Thoracic aorta (tissue), 2 donors: ENCODE measurements at places on chromosomes 12 and 14. TPM values are rescaled to one million over a fixed set of nuclear protein-coding genes. Genes with fewer than 3 reads are reported as not detected.

The OR4N2 gene
- total RNA-seq = not detected

The KCNA5 gene
- total RNA-seq = 91.7 TPM

The LMBR1L gene
- total RNA-seq = 93.4 TPM

The KRT82 gene
- not detected for total RNA-seq

- no peak for DNase-seq
Observed at GRCh38 chr12:106149096-106149784, 10.5 kb upstream of the NUAK1 start.

- DNase-seq = no peak
Observed at GRCh38 chr14:69693801-69694729, 72.9 kb upstream of the SRSF5 start.

DNA sequence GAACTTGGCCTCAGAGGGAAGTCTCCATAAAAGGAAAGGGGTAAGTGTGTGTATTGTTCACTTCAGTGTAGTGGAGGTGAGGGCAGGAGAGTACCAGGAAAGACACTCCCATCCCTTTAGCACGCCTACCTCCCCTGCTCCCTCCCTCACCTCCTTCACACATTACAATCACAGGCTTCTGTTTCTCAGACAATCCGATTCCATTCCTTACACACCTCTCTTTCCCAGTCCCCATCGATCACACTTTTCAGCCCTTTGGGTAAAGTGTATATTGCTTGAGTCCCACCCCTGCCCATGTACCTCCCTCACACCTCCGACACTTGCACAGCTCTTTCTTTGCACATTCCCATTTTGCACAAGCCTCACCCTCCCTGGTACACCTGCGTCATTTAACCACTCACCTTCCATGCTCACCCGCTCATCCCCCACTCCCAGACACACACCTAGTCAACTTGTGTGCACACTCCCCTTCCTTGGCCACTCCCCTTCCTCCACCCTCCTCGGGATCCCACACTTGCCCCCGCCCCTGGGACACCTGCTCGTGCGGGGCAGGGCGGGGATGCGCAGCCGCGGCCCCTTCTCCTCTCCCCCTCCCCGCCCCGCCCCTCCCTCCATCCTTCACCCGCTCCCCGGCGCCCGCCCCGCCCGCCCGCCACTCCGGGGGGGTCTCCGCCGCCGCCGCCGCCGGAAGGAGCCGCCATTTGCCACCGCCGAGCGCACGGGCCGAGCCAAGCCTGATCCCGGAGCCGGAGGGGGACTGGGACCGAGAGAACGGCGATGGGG lies at the start of gene MARCHF9:
Gene MARCHF9, plus strand, starts transcription at position 693 of the 783 bp plus-strand sequence. CDS start 426 bp downstream, outside the sequence.
- no peak for DNase-seq

GRCh38 chr12:97805146-97805545 lies 342.5 kb downstream of the RMST start:
- no peak for DNase-seq

- no peak for DNase-seq
Observed at GRCh38 chr14:33918256-33918655, 32.6 kb downstream of the EGLN3 start.

- DNase-seq = no peak
Observed at GRCh38 chr12:114209861-114210260, 196.1 kb downstream of the TBX5 start.

- no peak for DNase-seq
Observed at GRCh38 chr12:3694673-3695072, 58.2 kb downstream of the CRACR2A start.

GRCh38 chr14:91153360-91153759 lies 39.5 kb downstream of the DGLUCY start:
- no peak for DNase-seq

GRCh38 chr12:66405395-66405794 lies 103.1 kb downstream of the HELB start:
- DNase-seq = no peak

- no peak for DNase-seq
Observed at GRCh38 chr12:52228931-52229330, 4.1 kb upstream of the KRT7 start.

GRCh38 chr14:62304257-62304656 lies 542.0 kb downstream of the SNAPC1 start:
- DNase-seq = no peak

DNA sequence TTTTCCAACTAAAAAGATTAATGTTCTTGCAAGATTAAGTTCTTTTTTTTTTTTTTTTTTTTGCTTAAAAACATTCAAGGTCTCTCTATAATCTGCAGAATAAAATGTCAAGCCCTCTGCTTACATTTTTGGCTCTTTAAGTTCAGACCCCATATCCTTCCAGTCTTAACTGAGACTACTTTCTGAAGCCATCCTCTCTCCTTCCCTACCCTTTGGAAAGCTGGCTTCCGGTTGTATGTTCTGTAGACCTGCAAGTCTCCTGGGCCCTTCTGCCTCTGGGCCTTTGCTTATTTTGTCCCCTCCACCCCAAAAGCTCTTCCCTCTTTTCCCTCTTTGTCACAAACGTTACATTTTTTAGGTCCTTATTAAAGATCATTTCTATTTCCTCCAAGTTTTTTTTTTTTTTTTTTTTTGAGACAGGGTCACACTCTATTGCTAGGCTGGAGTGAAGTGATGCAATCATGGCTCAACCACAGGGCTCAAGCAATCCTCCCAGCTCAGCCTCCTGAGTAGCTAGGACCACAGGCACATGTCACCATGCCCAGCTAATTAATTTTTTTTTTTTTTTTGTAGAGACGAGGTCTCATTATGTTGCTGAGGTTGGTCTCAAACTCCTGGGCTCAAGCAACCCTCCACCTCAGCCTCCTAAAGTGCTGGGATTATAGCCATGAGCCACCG lies 46.5 kb downstream of the PTPRB start:
- DNase-seq = no peak

GRCh38 chr14:64421166-64421565 lies 33.0 kb downstream of the MTHFD1 start:
- DNase-seq = no peak

DNA sequence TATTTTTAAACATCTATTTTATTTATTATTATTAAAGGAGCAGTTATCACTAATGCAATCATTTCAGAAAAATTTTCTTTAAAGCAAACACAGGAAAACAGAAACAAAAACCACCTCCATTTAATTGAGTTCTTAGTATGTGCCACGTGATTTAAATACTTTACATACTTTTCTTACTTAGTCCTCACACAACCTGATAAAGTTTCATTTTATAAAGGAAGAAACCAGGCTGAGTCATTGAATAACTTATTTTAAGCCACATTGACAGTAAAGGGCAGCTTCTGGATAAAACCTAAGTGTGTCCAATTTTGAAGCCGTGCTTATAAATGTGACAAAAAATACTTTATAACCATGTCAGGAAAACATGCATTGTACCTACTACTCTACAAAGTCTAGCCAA lies 57.1 kb upstream of the PCED1B start:
- DNase-seq = no peak

DNA sequence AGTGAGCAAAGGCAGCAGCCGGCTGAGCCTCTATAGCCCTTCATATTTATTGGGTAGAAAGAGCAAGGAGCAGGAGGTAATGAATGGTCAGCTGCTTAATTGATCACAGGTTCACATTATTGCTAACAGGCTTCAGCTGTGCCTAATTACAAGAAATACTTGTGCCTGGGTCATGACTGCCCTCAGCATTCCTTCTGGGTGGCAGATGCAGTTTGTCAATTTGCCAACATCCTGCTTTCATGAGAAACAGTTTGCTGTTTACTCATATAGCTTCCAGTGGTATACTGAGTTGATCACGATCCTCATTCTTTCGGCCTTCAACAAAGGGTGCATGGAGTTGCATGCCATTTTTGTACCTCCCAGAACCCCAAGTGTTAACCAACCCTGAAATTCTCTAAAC lies 81.0 kb upstream of the PLEKHG7 start:
- no peak for DNase-seq

- DNase-seq = no peak
Observed at GRCh38 chr14:62189698-62190097, 427.5 kb downstream of the SNAPC1 start.

- no peak for DNase-seq
Observed at GRCh38 chr12:30970559-30971197, 44.1 kb downstream of the TSPAN11 start.

DNA sequence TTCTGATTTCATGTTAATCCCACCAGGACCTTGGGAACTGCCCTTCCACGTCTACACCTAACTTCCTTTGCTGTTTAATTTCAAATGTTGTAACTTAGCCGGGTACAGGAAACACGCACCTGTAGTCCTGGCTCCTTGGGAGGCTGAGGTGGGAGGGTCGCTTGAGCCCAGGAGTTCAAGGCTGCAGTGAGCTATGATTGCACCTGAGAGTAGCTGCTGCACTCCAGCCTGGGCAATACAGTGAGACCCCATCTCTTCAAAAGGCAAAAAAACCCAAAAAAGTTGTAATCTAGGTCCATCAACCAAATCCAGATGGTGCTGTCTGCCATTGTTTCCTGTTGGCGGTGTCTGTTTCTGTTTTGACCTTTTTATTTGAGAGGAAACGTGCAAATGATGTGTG lies 14.5 kb downstream of the BCL7A start:
- DNase-seq = no peak

GRCh38 chr12:121926874-121927706 lies 8.7 kb downstream of the CFAP251 start:
- no peak for DNase-seq

DNA sequence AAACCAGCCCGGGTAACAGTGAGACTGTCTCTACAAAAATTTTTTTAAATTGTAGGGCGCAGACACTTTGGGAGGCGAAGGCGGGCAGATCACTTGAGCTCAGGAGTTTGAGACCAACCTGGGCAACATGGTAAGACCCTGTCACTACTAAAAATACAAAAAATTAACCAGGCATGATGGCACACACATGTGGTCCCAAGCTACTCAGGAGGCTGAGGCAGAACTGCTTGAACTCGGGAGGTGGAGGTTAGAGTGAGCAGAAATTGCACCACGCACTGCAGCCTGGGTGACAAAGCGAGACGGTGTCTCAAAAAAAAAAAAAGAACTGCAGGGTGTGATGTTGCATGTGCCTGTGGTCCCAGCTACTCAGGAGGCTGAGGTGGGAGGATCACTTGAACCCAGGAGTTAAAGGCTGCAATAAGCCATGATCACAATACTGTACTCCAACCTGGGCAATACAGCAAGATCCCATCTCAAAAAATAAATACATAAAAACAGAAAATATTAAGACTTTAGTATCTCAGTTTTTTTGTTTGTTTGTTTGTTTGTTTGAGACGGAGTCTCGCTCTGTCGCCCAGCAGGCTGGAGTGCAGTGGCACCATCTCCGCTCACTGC lies 16.9 kb downstream of the ATXN2 start:
- DNase-seq = no peak

DNA sequence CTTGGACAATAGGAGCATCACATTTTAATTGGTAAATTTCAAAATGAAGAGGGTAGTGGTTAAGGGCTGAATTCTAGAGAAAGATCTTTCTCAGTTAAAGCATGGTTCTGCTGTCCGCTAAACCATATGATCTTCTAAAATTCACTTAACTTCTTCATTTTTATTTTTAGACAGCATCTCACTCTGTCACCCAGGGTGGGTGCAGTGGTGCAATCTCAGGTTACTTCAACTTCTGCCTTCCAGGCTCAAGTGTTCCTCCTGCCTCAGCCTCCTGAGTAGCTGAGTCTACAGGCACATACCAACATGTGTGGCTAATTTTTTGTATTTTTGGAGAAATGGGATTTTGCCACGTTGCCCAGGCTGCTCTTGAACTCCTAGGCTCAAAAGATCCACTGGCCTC lies 226.7 kb upstream of the ABCD2 start:
- DNase-seq = no peak

GRCh38 chr14:104639885-104640548 lies 35.4 kb upstream of the TMEM179 start:
- DNase-seq = no peak

- DNase-seq = no peak
Observed at GRCh38 chr12:68042212-68042699, 53.0 kb downstream of the IFNG-AS1 start.

DNA sequence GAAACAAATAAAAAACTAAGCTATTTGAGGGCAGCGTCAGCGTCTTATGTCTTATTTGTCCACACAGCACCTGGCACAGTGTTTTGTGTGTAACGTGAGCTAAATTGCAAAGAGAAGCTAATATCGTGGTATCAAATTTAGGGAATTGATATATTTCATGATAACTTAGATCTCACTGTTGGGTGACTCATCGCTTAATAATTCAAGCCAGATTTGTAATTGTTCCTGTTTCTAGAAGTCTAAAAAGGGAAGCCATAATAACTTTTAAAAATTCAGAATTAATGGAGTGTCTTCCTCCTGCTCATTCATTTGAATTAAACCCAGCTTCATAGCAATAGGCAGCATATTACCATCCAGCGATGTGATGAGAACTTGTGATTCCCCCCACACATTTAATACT lies 214.7 kb downstream of the PDZRN4 start:
- no peak for DNase-seq

GRCh38 chr12:26231921-26232320 lies 36.5 kb downstream of the SSPN start:
- no peak for DNase-seq

GRCh38 chr12:77954206-77954555 lies 123.5 kb downstream of the NAV3 start:
- no peak for DNase-seq

DNA sequence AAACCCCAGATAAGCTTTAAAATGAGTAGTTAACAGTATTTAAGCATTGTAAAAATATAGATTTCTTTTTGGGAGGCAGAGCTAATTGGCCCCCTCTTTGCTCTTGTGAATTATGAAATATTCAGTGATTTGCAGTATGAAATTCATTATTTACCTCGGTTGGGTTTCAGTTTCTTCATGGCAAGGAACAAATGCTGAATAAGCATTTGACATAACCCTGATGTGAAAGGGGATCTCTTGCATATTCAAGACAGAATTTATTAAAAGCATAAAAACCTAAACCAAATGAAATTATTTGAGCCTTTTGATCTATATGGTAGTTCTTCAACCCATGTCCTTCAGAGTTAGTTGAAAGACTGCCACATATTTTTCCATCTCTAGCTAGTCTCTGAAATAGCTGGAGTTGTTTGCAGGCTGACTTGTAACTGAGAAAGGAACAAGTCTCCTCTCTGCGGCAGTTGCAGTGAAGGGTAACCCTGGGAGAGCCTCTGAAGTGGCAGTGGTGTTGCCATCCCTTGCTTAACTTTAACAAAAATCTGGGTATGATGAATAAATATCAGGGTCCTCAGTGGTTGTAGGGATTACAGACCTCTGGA lies 690 bp downstream of the AKAP6 start:
- DNase-seq = no peak

GRCh38 chr12:123712780-123713319 lies 697 bp downstream of the ATP6V0A2 start:
- DNase-seq = no peak

GRCh38 chr14:50036211-50036610 lies 80.2 kb downstream of the VCPKMT start:
- DNase-seq = no peak

GRCh38 chr14:37023875-37024565 lies 148.4 kb downstream of the SLC25A21 start:
- DNase-seq = no peak

DNA sequence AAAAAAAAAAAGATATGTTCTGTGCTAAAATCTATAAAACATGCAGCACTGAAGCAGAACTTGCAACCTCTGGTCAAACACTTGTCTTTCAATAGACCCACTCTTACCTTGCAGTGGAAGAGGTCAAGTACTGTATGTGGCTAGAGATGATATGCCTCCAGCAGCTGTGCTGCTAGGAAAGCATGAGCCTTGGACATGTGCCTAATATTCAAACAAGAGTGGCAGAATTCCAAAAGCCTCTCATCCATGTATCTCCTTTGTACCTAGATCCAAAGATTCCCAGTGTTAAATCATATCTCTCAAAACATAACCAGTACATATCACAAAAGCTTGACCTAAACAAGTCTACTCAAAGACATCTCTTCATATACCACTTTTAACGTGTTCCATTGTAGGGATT lies 105.0 kb upstream of the CPNE8 start:
- DNase-seq = no peak
